ENCODE measurements at places on chromosomes 3 and 15. TPM values are rescaled to one million over a fixed set of nuclear protein-coding genes. Genes with fewer than 3 reads are reported as not detected.

The CCRL2 gene
- total RNA-seq = 6.8 TPM

The ANKUB1 gene
- total RNA-seq = not detected

The EFCC1 gene
- total RNA-seq = not detected

The GOLGA8Q gene
- 7.2 TPM for total RNA-seq

The ZCWPW2 gene
- total RNA-seq = 0.12 TPM

The SLC12A8 gene
- 0.15 TPM for total RNA-seq

The BLM gene
- total RNA-seq = 75.3 TPM

The GNAT1 gene
- total RNA-seq = not detected

The BMF gene
- 9.6 TPM for total RNA-seq

The SEMA3B gene
- 1.2 TPM for total RNA-seq

The TICRR gene
- 15.4 TPM for total RNA-seq
